ENCODE measurements at places on chromosomes 1 and 21. TPM values are rescaled to one million over a fixed set of nuclear protein-coding genes. Genes with fewer than 3 reads are reported as not detected.

DNA sequence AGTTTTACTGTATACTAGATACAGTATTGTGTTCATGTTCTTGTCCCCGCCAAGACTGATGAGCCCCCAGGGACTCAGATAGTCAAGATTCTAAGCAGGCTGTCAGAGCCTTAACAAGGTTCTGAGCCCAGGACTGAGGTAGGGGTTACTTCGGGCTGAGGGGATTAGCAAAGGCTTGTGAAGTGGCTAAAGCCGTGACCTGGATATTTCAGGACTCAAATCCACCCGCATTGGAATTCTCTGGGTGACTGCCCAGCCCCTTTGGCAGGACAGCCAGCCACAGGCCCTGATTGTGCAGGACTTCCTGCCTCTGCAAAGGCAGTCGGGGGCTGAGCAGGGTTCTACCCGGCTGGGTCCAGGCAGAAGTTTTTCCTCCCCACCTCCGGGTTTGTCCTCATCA lies at the start of gene PLA2G5:
Gene PLA2G5 (plus strand): TSS at position 321 of the 400 bp plus-strand sequence. CDS start 14,637 bp downstream, outside the sequence.
- no peaks in the 10 kb centered on the region for H3K36me3 ChIP-seq
- peak within 1 kb of the TSS; percentile 6 for H3K4me3 ChIP-seq
- no peaks in the 10 kb centered on the region for H3K27me3 ChIP-seq
- peaks cover 4% of the 10 kb centered on the region for H3K4me1 ChIP-seq
- peak; percentile 71 for DNase-seq
- no peak within 1 kb of the TSS for H3K27ac ChIP-seq

DNA sequence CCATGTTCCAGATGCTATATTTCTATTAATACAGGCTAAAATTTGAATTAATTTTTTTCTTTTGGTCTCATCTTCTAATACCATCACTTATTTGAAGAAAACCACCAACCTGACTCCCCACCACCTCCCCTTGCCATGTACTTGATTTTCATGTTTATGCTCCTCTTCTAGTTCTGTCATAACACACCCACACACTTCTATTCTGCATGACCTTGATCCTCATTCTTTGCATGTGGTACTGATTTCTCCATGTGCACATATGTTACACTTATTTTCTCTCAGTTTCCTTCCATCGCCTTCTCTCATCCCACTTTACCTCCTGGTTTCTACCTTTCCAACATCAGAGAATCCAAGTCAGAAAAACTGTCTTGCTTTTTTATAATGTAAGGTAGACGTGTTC lies 78.9 kb upstream of the ARID1A start:
- no peak overlapping the region for H3K4me3 ChIP-seq
- DNase-seq = no peak
- H3K27ac ChIP-seq = no peak overlapping the region
- peaks cover 8% of the 10 kb centered on the region for H3K4me1 ChIP-seq

DNA sequence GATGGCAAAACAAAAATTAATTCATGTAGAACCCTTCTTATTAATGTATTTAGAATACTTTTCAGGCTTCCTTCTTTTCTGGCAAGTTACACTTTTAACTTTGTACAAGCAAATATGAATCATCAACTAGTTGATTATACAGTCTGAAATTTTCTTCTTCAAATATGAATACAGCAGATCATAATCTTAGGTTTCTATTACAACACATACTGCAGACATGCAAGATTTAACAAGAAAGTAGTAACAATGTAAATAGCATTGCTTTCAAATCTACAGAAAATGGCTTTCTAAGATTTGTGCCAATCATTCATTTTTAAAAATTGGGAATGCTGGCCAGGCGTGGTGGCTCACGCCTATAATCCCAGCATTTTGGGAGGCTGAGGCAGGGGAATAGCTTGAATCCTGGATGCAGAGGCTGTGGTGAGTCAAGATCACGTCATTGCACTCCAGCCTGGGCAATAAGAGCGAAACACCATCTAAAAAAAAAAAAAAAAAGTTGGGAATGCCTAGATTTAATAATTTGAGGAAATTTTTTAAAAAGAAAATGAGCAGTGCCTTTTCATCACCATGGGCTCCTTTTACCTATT lies 68.4 kb upstream of the DPYD start:
- H3K36me3 ChIP-seq = no peaks in the 10 kb centered on the region
- H3K27me3 ChIP-seq = no peaks in the 10 kb centered on the region
- DNase-seq = no peak
- H3K27ac ChIP-seq = no peak overlapping the region
- no peaks in the 10 kb centered on the region for H3K4me1 ChIP-seq

DNA sequence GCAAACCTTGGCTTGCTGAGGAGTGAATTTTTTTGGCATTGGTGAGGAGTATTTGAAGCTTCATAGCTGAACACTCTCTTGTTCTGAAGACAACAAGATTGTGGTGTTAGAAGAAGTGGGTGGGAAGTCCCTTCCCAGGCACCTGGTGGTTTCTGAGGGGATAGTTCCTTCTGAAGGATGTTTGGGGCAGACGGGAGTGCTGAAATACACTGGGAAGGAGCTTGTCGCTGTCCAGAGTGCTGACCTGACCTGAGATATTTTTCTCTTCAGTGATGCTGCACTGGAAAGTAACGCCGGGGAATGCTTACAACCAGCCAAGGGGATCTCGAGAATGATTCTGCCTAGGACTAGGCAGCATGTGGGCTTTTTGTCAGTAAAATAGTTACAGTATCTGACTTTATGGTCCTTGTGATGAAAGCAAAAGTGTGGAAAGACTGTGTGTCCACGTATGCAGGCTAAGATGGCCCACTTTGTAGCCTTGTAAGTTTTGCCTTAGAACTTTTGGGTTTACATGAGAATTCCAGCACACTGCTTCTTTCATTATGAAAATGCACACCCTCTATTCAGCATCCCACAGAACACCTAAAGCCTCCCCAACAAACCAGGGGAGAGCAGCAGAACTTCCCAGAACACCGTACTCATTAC lies 33.1 kb upstream of the NFASC start:
- peak; percentile 59 for DNase-seq
- no peaks in the 10 kb centered on the region for H3K36me3 ChIP-seq
- no peaks in the 10 kb centered on the region for H3K27me3 ChIP-seq
- no peak overlapping the region for H3K4me3 ChIP-seq

GRCh38 chr1:184449916-184450315 lies 63.1 kb downstream of the C1orf21 start:
- H3K27ac ChIP-seq = no peak overlapping the region
- no peaks in the 10 kb centered on the region for H3K4me1 ChIP-seq
- no peak for DNase-seq
- H3K36me3 ChIP-seq = no peaks in the 10 kb centered on the region
- no peak overlapping the region for H3K4me3 ChIP-seq

DNA sequence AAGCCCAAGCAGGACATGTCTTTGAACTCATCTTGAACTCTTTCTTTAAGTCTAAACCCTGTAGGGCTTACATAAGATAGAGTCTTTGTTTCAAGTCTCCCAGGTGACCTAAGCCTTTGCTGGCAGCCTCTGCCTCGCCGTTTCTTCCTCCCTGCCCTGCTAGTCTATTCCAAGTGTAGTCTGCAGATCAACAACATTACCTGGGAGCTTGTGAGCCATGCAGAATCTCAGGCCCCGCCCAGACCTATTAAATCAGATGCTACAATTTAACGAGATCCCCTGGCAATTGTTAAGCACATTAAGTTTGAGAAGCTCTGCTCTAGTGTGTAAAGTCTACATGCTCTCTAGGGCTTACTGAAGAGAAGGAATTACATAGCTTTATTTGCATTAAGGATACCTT lies 271.6 kb downstream of the PBX1 start:
- H3K27ac ChIP-seq = no peak overlapping the region
- no peak overlapping the region for H3K4me3 ChIP-seq
- H3K27me3 ChIP-seq = no peaks in the 10 kb centered on the region
- H3K36me3 ChIP-seq = no peaks in the 10 kb centered on the region

GRCh38 chr1:47701283-47701682 lies 263.4 kb downstream of the FOXD2 start:
- no peaks in the 10 kb centered on the region for H3K36me3 ChIP-seq
- DNase-seq = no peak
- H3K27ac ChIP-seq = no peak overlapping the region
- no peaks in the 10 kb centered on the region for H3K4me1 ChIP-seq
- H3K27me3 ChIP-seq = no peaks in the 10 kb centered on the region
- H3K4me3 ChIP-seq = no peak overlapping the region

The SLC35F3 gene
- not detected for total RNA-seq

- peak; percentile 48 for DNase-seq
- H3K4me1 ChIP-seq = peaks cover 2% of the 10 kb centered on the region
- no peaks in the 10 kb centered on the region for H3K36me3 ChIP-seq
- no peaks in the 10 kb centered on the region for H3K27me3 ChIP-seq
- H3K27ac ChIP-seq = no peak overlapping the region
- no peak overlapping the region for H3K4me3 ChIP-seq
These were observed 834.0 kb downstream of the USP25 start for GRCh38 chr21:16563795-16564194.

DNA sequence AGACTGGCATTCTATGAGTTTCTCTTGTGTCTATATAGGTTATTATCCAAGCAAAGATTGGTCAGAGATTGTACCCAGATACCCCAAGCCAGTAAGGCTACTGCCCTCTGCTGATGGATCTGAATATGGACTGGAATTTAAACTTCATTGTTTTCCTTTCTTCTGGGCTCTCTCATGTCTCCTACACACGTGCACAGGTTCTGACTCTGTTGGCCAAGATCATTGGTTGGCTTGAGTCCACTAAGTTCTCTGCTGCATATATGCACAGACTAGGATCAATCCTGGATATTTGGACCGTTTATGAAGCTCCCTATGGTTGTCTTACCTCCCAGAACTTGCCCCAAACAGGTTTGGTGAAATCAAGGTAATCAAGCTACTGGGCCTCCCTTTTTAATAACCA lies 69.7 kb downstream of the CC2D1B start:
- H3K27me3 ChIP-seq = no peaks in the 10 kb centered on the region
- no peak for DNase-seq
- H3K4me1 ChIP-seq = no peaks in the 10 kb centered on the region
- no peak overlapping the region for H3K4me3 ChIP-seq
- H3K36me3 ChIP-seq = no peaks in the 10 kb centered on the region

The CD53 gene
- 22.1 TPM for total RNA-seq

DNA sequence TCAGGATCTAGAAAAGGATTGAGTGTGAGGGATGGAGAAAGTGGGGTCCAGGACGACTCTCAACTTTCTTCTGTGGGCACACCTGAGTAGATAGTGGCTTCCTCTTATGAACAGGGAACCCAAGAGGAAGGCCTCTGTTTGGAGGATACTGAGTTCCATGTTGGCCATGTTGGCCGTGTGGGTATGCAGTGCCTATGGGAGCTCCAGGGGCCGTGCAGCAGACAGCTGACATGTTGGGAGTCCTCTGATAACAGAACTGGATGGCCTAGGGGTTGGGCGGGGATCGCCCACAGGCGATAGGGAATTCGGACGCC lies 43.0 kb downstream of the TMEM53 start:
- H3K27ac ChIP-seq = peak overlapping the region; percentile 52
- no peak for DNase-seq
- peaks cover 2% of the 10 kb centered on the region for H3K4me1 ChIP-seq
- H3K36me3 ChIP-seq = no peaks in the 10 kb centered on the region

The DUSP10 gene
- 1.8 TPM for total RNA-seq

DNA sequence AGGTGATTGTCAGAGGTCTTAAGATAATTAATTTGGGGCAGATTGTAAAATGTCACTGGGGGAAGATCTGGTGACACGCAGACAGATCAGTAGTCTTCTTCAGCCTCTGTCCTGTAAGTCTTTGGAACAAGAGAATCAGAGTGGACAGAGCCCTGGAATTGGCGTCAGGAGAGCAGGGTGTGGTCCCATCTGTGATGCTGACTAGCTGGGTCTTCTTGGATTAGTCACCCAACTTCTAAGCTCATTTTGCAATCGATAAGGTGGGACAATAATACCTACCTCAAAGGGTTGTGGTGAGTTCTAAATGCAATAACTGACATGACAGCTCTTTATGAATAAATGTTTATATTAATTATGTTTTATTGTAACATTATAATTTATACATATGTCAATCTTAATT lies 4.8 kb downstream of the FASLG start:
- DNase-seq = no peak
- no peaks in the 10 kb centered on the region for H3K4me1 ChIP-seq
- no peak overlapping the region for H3K4me3 ChIP-seq
- H3K27me3 ChIP-seq = no peaks in the 10 kb centered on the region
- no peak overlapping the region for H3K27ac ChIP-seq
- no peaks in the 10 kb centered on the region for H3K36me3 ChIP-seq

- H3K4me1 ChIP-seq = no peaks in the 10 kb centered on the region
- no peaks in the 10 kb centered on the region for H3K27me3 ChIP-seq
- peak; percentile 30 for DNase-seq
- H3K27ac ChIP-seq = no peak overlapping the region
- peak overlapping the region; percentile 55 for H3K4me3 ChIP-seq
These were observed 650 bp downstream of the PCNX2 start for GRCh38 chr1:233294913-233295236.

DNA sequence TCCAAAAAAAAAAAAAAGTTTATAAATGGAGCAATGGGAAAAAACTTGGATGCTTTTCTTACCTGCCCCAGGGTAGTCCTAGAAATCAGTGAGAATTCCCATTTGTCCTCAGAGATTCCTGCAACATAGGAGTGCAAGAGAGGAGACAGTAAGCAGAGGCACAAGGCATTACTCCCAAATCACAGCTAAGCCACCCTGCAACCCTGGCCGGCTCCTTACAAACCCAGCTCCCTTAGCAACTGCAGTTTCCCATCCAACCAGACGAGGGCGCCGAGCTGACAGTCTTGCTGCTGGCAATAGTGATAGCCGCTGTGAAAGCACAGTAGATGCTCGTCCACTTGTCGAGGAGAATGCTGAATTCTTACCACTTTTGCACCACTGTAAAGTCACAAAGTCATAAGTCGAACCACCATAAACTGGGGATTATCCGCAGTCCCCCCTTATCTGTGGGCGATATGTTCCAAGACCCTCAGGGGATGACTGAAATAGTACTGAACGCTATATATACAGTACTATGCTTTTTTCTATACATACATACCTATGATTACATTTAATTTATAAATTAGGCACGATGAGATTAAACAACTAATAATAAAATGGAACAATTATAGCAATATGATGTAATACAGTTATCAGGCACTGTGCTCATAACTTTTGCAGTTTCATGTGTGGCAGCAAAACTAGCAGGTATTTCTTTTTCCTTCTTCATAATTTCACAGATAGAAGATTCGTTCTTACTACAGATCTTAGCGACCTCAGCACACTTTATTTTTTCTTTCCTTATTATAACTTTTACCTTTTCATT lies 6.0 kb upstream of the PITHD1 start:
- H3K4me3 ChIP-seq = no peak overlapping the region
- DNase-seq = peak; percentile 87
- H3K27ac ChIP-seq = no peak overlapping the region
- H3K27me3 ChIP-seq = no peaks in the 10 kb centered on the region
- H3K4me1 ChIP-seq = peaks cover 2% of the 10 kb centered on the region

DNA sequence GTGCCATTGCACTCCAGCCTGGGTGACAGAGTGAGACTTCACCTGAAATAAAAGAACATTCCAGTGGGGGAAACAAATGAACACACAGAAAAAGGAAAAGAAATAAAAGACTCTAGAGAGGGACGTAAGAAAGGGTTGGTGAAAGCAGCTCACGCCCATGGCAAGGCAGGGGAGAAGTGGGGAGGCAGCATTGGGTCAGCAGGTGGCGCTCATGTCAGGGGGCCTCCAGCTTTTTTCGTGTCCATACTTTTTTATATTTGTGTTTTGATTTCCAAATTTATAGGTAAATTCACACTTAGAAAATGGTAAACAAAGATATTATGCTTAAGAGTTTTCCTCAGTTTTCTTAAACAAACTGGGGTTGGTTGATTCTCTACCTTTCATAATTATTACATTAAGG lies 45.5 kb downstream of the VPS13D start:
- no peak overlapping the region for H3K4me3 ChIP-seq
- no peaks in the 10 kb centered on the region for H3K36me3 ChIP-seq
- H3K4me1 ChIP-seq = no peaks in the 10 kb centered on the region
- H3K27ac ChIP-seq = no peak overlapping the region
- DNase-seq = peak; percentile 62

GRCh38 chr1:179082333-179082998 lies 596 bp downstream of the TOR3A start:
- H3K27ac ChIP-seq = peak overlapping the region; percentile 47
- no peaks in the 10 kb centered on the region for H3K36me3 ChIP-seq
- H3K27me3 ChIP-seq = no peaks in the 10 kb centered on the region
- peak; percentile 61 for DNase-seq
- H3K4me1 ChIP-seq = peaks cover 4% of the 10 kb centered on the region
